ENCODE measurements at places on chromosomes 11 and 22.

DNA sequence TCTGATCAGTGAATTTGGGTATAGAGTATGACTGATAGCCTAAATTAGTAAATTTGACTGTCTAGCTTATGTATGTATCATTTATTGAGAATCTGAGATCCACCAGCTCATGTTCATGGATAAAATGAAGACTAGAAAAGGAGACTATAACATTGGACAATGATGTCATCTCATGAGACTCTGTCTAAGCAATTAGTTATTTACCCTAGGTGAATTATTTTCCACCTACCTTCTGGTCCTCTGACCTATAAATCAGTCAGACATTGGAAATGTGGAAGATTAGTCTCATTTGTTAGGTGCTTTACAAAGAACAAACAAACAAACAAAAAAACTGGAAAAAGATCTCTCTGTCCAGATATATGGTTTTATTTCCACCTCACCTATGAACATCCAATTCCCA is 38.7 kb upstream of the CALCA start:
- no peak for DNase-seq

- no peak for DNase-seq
Observed at GRCh38 chr11:1653541-1654387, 24.2 kb downstream of the KRTAP5-5 start.

GRCh38 chr22:36910461-36910860 is 3.0 kb upstream of the CSF2RB start:
- no peak for DNase-seq

DNA sequence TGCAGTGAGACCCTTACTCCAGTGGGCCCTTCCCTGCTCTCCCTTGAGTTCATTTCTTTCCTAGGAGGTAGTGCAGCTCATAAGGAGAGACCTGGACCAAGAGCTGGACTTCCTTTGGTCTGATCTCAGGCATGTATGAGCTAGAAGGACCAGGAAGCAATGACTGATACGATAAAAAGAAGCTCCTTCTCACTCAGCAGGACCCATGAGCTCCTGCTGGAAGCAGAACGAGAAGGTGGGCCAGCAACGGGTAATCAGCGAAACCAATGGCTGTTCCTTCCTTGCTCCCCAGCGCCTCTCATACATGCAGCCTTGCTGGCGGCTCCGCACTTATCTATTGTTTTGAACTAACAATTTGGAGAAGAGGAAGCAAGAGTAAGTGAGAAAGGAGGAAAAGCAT is 56.8 kb downstream of the RPUSD4 start:
- no peak for DNase-seq

DNA sequence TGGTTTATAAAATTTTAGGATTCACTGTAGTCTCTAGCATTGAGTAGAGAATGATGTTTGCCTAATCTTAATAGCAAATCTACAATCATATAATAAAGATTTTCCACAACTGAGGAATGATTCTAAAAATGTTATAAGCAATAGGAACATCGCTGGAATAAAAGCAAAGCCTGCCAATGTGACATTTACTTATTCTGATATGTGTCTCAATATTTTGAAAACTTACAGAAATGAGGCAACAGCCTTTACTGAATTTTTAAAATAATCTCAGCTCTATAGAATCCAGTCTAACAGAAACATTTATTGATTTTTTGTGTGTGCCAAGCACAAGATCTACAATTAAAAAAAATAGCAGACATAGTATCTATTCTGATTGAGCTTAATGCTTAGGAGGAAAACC is 303.7 kb upstream of the CCDC179 start:
- no peak for DNase-seq

DNA sequence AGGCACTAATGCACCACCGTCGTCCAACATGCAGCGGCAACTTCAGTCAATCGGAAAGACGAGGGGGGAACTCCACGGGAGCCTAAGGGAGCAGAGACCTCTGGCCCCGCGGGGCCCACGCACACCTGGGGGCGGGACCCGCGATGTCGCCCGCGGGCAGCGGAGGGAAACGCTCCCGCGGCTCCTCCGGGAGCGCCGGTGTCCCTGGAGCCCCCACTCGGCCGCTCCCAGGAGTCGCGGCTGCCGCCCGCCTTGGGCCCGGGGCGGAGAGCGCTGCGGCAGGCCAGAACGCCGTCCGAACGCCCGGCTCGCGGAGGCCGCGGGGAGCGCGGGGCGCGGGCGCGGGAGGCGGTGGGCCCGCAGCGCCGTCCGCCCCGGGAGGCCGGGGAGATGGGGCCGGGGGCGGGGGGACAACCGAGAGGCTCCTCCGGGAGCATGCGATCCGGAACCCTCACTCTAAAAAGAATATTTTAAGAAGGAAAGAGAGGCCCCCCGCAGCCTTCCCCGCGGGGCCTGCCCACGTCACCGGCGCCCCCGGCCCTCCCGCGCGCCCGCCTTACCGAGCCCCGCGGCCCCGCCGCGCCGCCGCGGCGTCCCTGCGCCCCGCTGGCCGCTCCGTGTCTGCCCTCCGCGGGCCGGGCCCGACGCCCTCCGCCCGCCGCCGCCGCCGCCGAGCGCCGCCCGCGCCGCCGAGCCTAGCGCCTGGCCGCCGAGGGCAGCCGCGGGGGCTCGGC is 86.6 kb upstream of the ARHGAP32 start:
- peak; percentile 14 for DNase-seq

GRCh38 chr11:60371854-60372253 is 6.5 kb upstream of the MS4A7 start:
- no peak for DNase-seq

DNA sequence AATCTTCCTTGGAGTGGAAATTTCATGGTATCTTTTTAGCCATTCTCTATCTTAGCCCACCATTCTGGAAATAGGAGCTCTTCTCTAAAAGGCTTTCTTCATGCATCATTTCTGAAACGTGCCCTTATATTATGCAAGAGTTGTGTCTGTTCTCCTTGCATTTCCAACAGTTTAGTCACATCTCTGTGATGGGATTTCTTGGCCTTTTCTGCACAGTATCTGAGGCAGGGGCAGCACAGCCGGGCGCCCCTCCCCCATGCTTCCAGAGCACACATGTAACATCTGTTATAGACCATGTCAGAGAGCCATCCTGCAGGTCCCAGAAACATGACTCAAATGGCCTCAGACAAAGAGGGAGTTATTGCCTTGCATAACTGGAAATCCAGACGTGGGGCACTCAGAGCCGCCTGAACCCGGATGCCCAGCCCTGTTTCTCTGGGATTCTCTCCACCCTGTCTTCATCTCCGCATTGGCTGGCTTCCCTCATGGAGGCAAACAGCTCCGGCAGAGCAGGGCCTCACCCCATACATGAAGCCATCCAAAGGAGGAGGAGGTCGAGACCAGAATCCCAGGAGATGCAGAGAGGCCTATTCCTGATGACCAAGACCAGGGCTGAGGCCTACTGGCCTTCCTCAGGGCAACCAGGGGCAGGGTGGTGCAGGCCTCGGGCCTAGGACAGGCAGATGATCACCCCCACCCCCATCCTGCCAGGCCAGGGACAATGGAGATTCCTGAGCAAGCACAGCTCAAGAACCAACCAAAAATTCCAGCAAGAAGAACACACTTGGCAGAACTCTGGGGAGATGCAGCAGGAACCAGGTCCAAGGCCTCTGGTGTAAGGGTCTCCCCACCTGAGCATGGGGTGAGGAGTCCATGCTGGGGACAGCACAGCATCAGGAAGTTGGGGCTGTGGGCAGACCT is 61.3 kb downstream of the IGLL5 start:
- no peak for DNase-seq

DNA sequence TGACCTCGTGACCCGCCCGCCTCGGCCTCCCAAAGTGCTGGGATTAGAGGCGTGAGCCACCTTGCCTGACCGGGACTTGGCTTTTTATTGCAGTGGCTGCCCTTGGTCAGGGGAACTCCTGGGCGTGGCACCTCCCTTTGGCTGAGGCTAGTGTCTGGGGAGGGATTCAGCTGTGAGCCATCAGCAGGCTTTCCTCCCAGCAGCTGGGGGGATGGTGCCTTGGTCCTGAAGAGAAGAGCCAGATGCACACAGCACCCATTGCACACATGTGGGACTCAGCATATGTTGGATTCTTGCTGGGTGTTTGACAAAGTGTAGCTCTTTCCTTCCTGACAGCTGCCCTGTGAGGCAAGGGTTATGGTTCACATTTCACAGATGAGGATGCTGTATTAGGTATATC is 8.4 kb downstream of the CYTH4 start:
- no peak for DNase-seq

DNA sequence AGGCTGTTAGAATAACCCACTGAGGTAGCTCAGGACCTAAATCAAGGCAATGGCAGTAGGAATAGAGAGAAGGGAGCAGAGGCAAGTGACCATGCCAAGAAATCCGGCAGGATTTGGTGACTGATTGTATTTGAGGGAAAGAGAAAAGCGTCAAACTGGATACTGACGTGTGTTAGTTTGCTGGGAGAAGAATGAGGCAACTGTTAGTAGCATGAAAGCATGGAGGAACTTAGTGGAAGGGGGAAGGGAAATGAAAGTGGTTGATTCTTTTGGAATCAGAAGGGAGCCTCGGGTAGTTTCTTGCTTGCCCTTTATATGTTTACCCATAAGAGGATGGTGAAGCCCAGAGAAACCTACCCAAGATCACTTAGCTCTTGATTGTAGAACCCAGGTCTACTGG is 8.3 kb downstream of the PPFIBP2 start:
- no peak for DNase-seq

DNA sequence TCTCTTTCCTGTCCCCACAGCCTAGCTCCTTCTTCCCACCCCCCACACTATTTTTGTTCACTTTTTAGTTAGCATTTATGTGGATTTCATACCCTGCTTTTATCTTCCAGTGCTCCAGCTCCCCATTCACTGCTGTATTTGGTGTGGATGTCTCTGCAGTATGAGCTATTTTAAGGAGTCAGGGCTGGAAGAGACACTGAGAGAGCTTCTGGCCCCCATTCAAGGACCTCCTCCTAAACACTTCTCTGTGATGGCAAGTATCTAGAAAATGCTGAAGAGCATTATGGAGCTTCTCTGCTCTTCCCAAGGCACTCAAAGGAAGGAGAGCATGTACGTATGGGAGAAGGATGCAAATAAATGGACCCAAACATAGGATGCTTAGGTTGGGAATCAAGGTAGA is 79.5 kb downstream of the RAB30 start:
- DNase-seq: no peak

GRCh38 chr11:11230087-11230486 is 123.0 kb downstream of the CSNK2A3 start:
- no peak for DNase-seq

GRCh38 chr22:22082960-22083359 is 100.4 kb upstream of the TOP3B start:
- DNase-seq: no peak

GRCh38 chr11:120219232-120219937 is 8.6 kb downstream of the OAF start:
- DNase-seq: no peak

GRCh38 chr11:74050465-74050864 is 41.6 kb upstream of the UCP3 start:
- DNase-seq: no peak

GRCh38 chr11:33448461-33449130 is 191.4 kb downstream of the HIPK3 start:
- no peak for DNase-seq

DNA sequence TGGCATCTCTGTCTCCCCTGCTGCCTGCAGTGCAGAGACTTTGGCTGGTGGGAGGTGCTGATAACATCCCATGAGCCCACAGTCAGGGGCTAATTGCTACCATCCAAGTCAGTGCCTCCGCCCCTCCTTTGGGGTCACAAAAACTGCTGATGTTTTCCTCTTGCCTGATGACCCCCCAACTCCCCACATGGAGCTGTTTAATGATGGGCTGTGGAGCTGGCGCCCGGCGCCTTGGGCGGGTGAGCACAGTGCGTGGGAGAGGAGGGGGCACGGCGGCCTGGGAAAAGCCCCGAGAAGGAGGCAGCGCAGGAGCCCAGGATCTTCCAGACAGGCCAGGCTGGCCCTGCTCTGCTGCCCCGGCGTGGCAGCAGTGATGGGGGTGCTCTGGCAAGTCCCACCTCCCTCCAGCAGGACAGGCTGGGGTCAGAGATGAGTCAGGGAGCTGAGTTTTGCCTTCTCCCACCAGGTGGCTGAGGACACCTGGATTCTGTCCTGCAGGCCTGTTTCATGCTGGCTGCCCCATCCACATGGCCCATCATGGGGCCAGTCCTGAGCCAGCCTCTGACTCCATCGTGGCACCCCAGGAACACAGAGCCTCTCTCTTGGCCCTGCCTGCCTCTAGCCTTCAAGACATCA is 43.8 kb downstream of the NECTIN1 start:
- no peak for DNase-seq

Data from stimulated activated CD4-positive, alpha-beta T cell treated with anti-CD3 and anti-CD28 coated beads, Interleukin-4, amount 100 ng/mL, for 1 hour (primary cell).